Thoracic aorta (tissue), 2 donors: ENCODE measurements at places on chromosomes 7 and 10.
A peak's percentile ranks its signal among the peaks of the same experiment; 100 is the strongest.

GRCh38 chr10:106672517-106673175, 491.9 kb downstream of the SORCS1 start:
- no peaks in the 10 kb centered on the region for H3K4me1 ChIP-seq
- H3K4me3 ChIP-seq: no peak overlapping the region
- H3K27ac ChIP-seq: no peak overlapping the region
- H3K36me3 ChIP-seq: no peaks in the 10 kb centered on the region

DNA sequence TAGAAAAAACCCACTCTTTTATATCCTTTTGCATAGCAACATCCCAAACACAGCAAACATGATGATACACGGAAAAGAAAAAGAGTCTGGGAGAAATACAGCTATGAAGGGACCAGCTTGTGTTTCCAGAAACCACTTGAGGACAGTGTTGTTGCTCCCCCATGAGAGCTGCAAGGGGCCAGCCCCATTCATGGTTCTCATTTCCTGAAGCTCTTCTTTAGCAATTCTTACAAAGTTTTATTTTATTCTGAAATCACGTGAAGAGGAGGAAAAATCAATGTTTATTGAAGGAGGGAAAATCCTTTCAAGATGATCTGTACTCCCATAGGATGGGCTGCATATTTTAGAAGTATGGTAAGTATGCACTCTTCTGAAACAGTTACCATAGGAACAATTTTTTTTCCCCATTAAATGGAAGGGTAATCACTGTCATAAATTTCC, 17.5 kb upstream of the PRTFDC1 start:
- H3K4me3 ChIP-seq: no peak overlapping the region
- H3K27me3 ChIP-seq: no peaks in the 10 kb centered on the region
- DNase-seq: no peak
- no peak overlapping the region for H3K27ac ChIP-seq

DNA sequence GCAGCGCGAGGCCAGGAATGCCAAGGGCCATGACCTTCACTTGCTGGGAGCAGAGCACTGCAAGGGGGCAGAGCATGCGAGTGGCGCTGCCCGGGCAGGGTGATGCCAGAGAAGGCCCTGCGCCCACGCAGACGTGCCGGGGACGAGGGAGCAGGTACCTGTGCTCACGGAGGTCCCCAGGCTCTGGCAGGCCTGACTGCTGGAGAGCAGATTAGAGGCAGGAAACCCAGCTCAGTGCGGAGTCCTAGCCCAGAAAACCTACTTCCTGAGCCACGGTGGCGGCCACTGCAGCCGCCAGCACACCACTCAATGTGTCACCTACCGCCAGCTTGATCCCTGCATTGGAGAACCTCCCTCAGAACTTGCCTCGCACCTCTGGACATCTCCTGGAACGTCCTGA, 148.4 kb downstream of the MAD1L1 start:
- no peaks in the 10 kb centered on the region for H3K4me1 ChIP-seq
- no peak overlapping the region for H3K4me3 ChIP-seq
- H3K27ac ChIP-seq: no peak overlapping the region
- DNase-seq: no peak
- no peaks in the 10 kb centered on the region for H3K36me3 ChIP-seq
- no peaks in the 10 kb centered on the region for H3K27me3 ChIP-seq

DNA sequence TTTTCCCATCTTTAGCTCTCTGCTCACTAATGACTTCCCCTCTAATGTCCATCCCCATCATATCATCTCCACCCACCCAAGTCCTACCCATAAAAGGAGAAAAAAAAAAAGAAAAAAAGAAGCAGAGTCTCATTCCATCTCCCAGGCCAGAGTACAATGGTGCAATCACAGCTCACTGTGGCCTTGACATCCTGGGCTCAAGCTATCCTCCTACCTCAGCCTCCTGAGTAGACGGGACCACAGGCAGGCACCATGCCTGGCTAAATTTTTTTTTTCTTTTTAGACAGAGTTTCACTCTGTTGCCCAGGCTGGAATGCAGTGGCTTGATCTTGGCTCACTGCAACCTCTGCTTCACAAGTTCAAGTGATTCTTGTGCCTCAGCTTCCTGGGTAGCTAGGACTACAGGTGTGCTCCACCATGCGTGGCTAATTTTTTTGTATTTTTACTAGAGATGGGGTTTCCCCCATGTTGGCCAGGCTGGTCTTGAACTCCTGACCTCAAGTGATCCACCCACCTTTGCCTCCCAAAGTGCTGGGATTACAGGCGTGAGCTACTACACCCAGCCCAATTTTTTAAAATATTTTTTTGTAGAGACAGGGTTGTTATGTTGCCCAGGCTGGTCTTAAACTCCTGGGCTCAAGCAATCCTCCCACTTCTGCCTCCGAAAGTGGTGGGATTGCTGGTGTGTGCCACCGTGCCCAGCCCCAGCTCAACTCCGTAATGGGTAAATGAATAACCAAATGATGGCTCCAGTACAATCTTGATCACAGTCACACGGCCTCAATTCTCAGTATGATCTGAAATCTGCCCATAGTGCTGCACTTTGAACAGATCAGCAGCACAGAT, 24.6 kb upstream of the SGMS1 start:
- H3K4me1 ChIP-seq: no peaks in the 10 kb centered on the region
- no peak overlapping the region for H3K27ac ChIP-seq
- no peak for DNase-seq

- no peaks in the 10 kb centered on the region for H3K36me3 ChIP-seq
- H3K4me3 ChIP-seq: peak overlapping the region; percentile 11
- peaks cover 86% of the 10 kb centered on the region for H3K4me1 ChIP-seq
- no peaks in the 10 kb centered on the region for H3K27me3 ChIP-seq
These were observed 6.9 kb downstream of the ITGB1 start for GRCh38 chr10:32951111-32951510.

DNA sequence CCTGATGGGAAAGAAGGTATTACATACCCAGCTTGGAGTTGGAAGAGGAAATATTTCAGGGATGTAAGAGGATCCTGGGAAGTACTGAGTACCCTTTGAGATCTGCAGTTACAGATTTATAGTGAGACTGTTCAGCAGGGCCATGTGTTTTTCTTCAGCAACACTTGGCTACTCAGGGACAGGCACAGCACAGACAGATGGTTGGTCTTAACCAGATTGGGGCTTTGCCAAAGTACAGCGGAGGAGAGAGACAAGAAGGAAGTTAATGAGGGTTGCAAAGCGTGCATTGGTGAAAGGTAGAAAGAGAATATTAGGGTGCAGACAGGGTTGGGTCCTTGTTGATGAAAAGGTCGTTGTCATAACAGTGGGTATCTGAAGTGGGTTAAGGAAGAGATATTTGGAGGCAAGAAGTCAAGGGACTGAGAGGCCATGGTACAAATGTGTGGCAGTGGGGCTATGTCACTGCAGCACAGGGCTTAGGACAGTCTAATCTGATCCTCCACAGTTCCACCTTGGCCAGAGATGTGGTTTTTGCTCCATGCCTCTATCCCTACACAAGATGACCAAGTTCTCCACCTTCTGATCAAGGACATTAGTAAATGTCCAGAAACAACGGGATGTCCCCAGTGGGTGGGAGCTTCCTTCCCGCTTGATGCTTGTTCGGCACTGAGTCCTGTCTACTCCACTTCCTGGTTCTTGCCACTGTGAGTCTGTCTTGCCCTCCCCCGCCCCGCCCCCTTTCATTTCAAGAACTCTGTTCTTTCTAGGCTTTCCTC, 18.9 kb upstream of the DNAJC1 start:
- H3K27ac ChIP-seq: no peak overlapping the region
- no peak for DNase-seq
- no peaks in the 10 kb centered on the region for H3K27me3 ChIP-seq
- H3K4me3 ChIP-seq: peak overlapping the region; percentile 17
- H3K4me1 ChIP-seq: no peaks in the 10 kb centered on the region

DNA sequence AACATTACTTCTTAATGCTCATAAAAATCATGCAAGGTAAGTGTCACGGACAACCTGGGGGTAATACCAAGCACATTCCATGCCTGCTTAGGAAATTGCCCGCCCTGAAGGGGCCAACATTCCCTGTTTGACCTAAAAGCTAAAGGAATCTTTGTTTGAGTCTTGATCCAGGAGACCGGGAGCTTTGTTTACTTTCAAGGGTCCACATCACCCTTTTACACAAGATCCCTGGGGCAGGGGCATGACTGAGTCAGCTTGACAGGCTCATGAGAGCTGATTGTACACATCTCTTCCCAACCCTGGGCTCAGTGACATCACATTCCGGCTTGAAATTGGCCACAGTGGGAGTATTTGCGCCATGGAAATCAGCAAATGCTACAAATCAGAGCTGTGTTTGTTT, 248.1 kb upstream of the HABP2 start:
- H3K4me1 ChIP-seq: no peaks in the 10 kb centered on the region
- H3K27me3 ChIP-seq: no peaks in the 10 kb centered on the region
- DNase-seq: no peak
- H3K27ac ChIP-seq: no peak overlapping the region

- H3K4me3 ChIP-seq: no peak overlapping the region
- no peaks in the 10 kb centered on the region for H3K27me3 ChIP-seq
- DNase-seq: no peak
- no peaks in the 10 kb centered on the region for H3K4me1 ChIP-seq
These were observed 22.7 kb downstream of the SSC4D start for GRCh38 chr7:76386691-76387260.

DNA sequence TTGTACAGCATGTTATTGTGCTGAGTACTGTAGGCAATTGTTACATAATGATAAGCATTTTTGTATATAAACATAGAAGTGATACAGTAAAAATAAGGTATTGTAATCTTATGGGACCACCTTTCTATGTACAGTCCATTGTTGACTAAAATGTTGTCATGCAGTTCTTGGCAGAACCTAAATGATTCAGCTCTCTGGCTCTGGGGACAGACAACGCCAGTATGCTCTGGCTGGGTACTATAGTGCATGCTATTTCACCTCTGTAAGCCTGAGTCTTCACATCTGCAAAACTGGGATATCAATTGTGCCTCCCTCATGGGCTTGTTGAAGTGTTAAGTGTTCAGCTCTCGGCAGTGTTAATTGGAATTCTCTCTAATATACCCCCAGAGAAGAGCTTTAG, 674.3 kb downstream of the INHBA start:
- DNase-seq: no peak
- H3K36me3 ChIP-seq: no peaks in the 10 kb centered on the region
- H3K27ac ChIP-seq: no peak overlapping the region
- no peaks in the 10 kb centered on the region for H3K4me1 ChIP-seq
- H3K4me3 ChIP-seq: no peak overlapping the region
- no peaks in the 10 kb centered on the region for H3K27me3 ChIP-seq

DNA sequence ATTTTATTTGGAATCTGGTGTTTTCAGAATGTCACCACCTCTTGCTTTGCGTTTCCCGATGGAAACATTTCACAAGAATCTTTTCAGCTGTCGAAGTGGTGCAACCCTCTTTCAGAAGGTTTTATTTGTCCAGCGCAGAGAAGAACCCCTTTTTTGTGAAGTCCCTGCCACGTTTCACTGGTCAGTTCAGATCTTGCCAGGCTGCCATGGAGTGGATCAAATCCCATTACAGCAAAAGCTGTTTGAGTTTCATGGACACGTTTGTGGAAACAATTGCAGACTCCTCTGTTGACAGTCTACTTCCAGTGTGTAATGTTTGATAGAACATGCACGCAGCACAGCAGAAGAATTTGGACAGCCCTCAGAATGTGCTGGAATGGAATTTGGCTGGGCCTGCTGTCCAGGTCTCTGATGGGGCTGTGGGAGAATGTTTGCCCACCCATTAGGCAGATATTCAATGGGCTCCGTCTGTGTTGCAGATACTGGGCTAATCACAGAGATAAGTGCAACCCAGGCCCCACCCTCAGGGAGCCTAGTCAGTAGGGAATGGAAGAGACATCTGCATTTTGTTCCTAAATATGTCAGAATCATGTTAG, 143.2 kb downstream of the GRK5 start:
- peaks cover 34% of the 10 kb centered on the region for H3K4me1 ChIP-seq
- peak overlapping the region; percentile 36 for H3K27ac ChIP-seq
- no peak for DNase-seq
- no peaks in the 10 kb centered on the region for H3K27me3 ChIP-seq
- no peak overlapping the region for H3K4me3 ChIP-seq

- H3K27me3 ChIP-seq: no peaks in the 10 kb centered on the region
- no peak overlapping the region for H3K4me3 ChIP-seq
- no peak overlapping the region for H3K27ac ChIP-seq
- DNase-seq: no peak
These were observed 38.3 kb downstream of the AHCYL2 start for GRCh38 chr7:129263168-129263567.

- peaks cover 36% of the 10 kb centered on the region for H3K36me3 ChIP-seq
- no peak overlapping the region for H3K4me3 ChIP-seq
- H3K27me3 ChIP-seq: no peaks in the 10 kb centered on the region
- no peaks in the 10 kb centered on the region for H3K4me1 ChIP-seq
- H3K27ac ChIP-seq: no peak overlapping the region
These were observed 72.6 kb downstream of the SHH start for GRCh38 chr7:155739538-155740143.

GRCh38 chr10:36465604-36466379, 659.6 kb upstream of the ANKRD30A start:
- no peaks in the 10 kb centered on the region for H3K27me3 ChIP-seq
- H3K4me3 ChIP-seq: no peak overlapping the region
- H3K27ac ChIP-seq: no peak overlapping the region

DNA sequence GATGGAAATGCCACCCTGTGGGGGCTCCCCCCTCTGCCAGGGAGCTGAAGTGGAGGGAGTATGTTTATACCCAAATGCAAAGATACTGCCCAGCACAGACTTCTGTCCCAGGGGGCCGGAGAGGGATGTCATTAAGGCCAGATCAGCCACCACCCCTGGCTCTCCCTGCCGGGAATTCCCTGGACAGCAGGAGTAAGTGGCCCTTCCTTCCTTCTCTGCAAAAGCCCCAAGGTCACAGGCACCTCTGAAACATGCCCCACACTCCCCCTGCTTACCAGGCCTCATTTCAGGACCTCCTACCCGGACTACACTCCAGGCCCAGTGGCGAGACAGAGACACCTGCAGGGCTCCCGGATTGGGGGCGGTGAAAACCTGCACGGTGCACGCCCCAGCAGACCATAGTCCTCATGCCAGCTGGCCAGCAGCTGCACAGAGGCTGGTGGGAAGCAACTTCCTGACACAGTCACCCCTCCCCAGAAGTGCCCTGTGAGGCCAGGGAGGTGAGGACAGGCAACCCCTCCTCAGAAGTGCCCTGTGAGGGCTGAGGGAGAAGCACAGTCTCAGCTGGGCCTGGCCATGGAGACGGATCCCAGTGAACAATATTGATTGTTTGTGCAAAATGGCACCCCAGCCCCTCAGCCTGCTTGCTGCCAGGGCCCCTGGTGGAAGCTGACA, 33.0 kb upstream of the RET start:
- no peak overlapping the region for H3K27ac ChIP-seq
- H3K4me3 ChIP-seq: no peak overlapping the region
- H3K36me3 ChIP-seq: no peaks in the 10 kb centered on the region
- no peak for DNase-seq

- H3K36me3 ChIP-seq: no peaks in the 10 kb centered on the region
- H3K27ac ChIP-seq: no peak overlapping the region
- H3K27me3 ChIP-seq: no peaks in the 10 kb centered on the region
- H3K4me1 ChIP-seq: no peaks in the 10 kb centered on the region
These were observed 10.0 kb downstream of the DNAJC1 start for GRCh38 chr10:21993360-21994001.

- H3K36me3 ChIP-seq: no peaks in the 10 kb centered on the region
- H3K27ac ChIP-seq: peak overlapping the region; percentile 53
- H3K4me1 ChIP-seq: peaks cover 11% of the 10 kb centered on the region
- DNase-seq: no peak
These were observed 202.4 kb downstream of the BICC1 start for GRCh38 chr10:58715061-58715460.

- no peaks in the 10 kb centered on the region for H3K27me3 ChIP-seq
- H3K4me3 ChIP-seq: no peak overlapping the region
- H3K36me3 ChIP-seq: no peaks in the 10 kb centered on the region
These were observed 7.3 kb downstream of the LFNG start for GRCh38 chr7:2526659-2527504.
